Fibroblast of lung (primary cell): ENCODE measurements at places on chromosomes 5 and 9. TPM values are rescaled to one million over a fixed set of nuclear protein-coding genes. Genes with fewer than 3 reads are reported as not detected.

GRCh38 chr9:134965851-134966250, 48.1 kb upstream of the FCN1 start:
- H3K27ac ChIP-seq: no peak overlapping the region
- H3K4me1 ChIP-seq: no peaks in the 10 kb centered on the region
- no peak overlapping the region for H3K4me3 ChIP-seq
- H3K27me3 ChIP-seq: no peaks in the 10 kb centered on the region
- no peak for DNase-seq

GRCh38 chr9:135414293-135414692, 65.3 kb upstream of the PPP1R26 start:
- no peak overlapping the region for H3K27ac ChIP-seq
- H3K27me3 ChIP-seq: no peaks in the 10 kb centered on the region
- H3K4me3 ChIP-seq: no peak overlapping the region
- DNase-seq: no peak

GRCh38 chr9:77945798-77946197, 85.8 kb downstream of the GNAQ start:
- H3K4me1 ChIP-seq: peaks cover 5% of the 10 kb centered on the region
- H3K27ac ChIP-seq: no peak overlapping the region
- peak; percentile 68 for DNase-seq

CCDC192 gene
- not detected in 2 replicates for total RNA-seq

B4GALT1 gene
- total RNA-seq: 18.2 and 24.1 TPM in 2 replicates

TRIP13 gene
- total RNA-seq: 2.1 and 7.4 TPM in 2 replicates
